Forelimb muscle (tissue), 1 donor: ENCODE measurements at places on chromosomes 12 and 14.

DNA sequence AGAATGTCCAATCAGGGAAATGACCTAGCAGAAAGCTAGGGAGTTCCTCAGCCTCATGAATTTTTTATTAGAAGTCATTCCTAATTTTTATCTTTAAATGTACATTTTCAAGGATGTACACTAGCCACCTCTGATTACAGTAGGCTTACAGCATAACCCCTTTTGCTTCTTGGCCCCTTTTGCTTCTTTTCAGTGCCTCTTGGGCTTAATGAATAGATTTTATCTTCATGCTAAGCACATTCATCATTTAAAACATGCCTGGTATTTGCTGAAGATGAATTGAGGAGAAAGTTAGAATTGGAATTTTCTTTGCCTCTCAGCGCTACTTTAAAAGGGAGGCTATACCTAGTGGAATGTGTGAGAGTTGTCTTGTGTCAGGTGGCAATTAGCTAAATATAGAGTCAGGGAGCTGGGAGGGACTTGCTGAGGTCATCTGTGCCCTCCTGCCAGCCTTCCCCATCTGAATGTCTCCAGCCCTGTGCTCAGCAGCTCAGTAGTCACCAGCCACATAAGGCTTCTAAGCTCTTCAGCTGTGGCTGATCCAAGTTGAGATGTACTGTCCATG lies 132.1 kb downstream of the SAMD4A start:
- no peak for DNase-seq

- DNase-seq, result peak; percentile 88
Measured at GRCh38 chr14:31263485-31264133, 56.0 kb upstream of the HECTD1 start.

GRCh38 chr12:18907728-18908127 lies 169.8 kb downstream of the CAPZA3 start:
- DNase-seq, result peak; percentile 53

DNA sequence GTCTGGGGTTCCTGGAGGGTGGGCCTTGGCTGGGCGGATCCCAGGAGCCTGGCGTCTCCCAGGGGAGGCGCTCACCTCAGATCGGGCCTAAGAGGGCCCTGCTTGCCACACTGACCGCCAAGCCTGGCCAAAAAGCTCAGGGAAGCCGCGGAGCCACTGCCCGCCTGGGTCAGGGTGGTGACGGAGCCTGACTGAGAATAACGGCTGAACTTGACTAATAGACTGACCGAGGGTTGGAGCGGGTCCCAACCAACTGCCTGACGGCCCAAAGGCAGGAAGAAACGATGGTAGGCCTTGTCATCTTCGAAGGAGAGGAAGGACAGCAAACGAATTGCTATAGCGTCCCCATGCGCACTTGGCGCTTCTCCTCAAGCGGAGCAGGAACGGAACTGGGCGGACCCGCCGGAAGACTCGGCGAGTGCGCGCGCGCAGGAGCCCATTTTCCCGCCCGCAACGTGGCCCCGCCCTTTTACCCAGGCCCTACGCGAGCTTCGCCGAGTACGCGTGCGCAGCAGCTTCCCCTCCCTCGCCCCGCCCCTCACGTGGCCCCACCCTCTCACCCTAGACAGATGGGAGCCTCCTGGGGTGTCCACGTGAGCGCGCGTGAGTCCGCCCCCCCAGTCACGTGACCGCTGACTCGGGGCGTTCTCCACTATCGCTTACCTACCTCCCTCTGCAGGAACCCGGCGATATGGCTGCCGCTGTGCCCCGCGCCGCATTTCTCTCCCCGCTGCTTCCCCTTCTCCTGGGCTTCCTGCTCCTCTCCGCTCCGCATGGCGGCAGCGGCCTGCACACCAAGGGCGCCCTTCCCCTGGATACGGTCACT lies at the start of the genes ERP29 and TMEM116:
Gene ERP29, plus strand, starts transcription at position 652 of the 826 bp plus-strand sequence. Its CDS starts 40 bp downstream, at position 692.
Gene TMEM116, minus strand, starts transcription at position 391 of the 826 bp plus-strand sequence. CDS start 7,895 bp downstream, outside the sequence.
- DNase-seq, result peak; percentile 86
